ENCODE measurements at places on chromosomes 2 and 18.
A peak's percentile ranks its signal among the peaks of the same experiment; 100 is the strongest.

- DNase-seq, result peak; percentile 72
Observed at GRCh38 chr2:127085317-127085681, 21.7 kb downstream of the BIN1 start.

DNA sequence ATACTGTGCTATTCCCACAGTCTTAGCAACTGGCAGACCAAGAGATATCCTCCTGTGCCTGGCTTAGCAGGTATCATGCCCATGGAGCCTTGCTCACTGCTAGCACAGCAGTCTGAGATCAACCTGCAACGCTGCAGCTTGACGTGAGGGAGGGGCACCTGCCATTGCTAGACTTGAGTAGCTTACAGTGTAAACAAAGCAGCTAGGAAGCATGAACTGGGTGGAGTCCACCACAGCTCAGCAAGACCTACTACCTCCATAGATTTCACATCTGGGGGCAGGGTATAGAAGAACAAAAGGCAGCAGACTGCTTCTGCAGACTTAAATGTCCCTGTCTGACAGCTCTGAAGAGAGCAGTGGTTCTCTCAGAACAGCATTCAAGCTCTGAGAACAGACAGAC is 74.8 kb downstream of the AKAIN1 start:
- no peak for DNase-seq

GRCh38 chr2:177030451-177031105 is 182.0 kb upstream of the HNRNPA3 start:
- DNase-seq, result no peak

DNA sequence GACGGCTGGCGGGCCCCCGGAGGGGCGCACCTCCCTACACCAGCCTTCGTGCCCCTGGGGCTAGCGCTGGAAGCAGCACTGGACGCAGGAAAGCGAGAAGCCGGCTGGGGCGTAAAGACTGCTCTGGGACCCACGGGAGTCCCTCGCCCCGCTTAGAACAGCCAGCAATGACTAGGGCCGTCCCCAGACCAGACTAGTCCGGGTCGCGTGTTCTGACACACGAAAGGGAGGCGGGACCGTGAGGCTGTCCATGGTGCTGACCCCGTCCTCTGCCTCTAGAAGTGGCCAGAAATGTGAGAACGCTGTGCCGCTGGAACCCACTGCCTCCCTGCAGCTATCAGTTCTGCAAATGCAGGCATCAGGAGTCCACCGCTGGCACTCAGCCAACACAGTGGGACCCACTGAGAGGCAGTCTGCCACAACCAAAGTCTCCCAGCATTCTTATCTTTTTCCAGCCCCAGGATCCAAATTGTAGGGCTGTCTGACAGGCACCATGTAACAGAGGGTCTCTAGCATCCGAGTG is at the start of gene UCN:
UCN (minus strand) TSS at position 87 of the 523 bp plus-strand sequence. CDS start 550 bp downstream, outside the sequence.
- DNase-seq, result no peak

DNA sequence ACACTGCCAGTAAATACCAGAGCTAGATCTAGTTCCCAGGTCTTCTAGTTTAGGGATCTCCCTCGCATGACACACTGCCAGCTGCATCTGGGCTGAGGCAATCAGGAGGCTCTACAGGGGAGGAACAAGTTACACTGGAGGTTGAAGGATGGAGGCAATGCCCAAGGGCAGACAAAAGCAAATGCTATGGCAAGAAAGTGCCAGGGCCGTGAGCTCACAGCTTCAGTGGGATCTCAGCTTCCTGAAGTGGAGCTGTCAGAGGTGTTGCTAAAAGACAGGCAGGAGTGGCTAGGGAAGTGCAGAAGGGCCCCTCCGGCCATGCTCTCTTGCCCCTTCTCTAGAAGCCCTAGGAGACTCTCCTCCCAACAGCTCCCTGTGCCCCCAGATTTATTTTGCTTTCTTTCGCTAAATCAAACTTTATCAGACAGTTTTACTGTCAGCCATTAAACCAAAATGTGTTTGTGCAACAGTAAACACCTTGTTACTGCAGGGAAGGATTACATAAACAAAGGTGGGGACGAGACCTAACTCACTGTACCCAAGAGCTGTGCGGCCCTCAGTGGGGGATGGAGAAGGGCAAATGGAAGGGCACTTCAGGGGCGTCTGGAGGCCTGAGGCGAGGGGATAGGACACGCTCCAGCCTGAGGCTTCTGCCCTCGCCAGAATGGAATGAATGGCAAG is 39.4 kb upstream of the PKDCC start:
- peak; percentile 50 for DNase-seq

DNA sequence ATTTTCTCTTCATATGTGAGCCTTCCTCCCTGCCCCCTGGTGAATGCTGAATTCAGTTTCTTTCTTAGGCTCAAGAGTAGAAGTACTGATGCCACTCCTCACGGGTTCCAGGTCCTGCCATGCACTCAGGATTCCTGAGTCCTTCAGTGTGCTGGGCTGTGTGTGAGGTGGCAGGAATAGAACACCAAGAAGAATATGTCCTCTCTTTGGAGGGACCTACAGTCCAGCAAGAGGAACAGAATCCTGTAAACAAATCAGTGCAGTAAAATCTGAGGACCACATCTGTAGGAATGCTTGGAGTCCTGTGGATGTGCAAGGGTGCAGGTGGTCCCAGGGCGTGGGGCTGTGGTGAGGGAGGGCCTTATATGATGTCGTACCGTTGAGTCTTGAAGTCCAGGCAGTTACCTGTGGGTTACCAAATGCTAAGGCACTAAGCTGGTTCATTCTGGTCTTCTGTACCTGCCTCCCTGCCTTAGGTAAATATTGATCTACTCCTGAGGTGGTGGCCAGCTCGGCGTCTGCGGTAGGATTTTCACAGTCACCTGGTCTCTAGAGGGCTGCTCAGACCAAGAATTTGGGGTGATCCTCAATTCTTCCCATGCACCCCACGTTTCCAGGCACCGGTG is 5.5 kb downstream of the ASAP2 start:
- no peak for DNase-seq

- no peak for DNase-seq
Observed at GRCh38 chr2:120403676-120404075, 57.7 kb downstream of the INHBB start.

DNA sequence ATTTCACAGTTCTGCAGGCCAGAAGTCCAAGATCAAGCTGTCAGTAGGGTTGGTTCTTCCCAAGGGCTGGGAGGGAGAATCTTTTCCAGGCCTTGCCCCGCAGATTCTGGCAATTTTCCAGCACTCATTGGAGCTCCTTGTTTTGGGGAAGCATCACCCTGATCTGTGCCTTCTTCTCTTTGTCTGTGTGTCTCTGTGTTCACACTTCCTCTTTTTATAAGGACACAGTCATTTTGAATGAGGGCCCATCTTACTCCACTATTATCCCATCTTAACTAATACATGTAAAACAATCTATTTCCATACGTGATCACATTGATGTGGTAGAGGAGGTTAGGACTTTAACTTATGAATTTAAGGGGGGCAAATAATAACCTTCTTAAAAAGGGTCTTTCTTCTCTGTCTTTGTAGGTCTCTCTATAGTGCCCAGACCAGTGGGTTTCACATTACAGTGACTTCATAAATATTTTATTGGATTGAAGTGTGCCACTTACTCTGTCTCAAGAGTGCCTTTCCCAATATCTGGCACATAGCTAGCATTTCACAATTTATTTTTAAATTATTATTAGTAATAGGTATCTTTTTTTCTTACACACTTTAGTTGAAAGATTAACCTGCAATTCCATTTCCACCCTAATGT is 68.9 kb upstream of the CBLN2 start:
- peak; percentile 70 for DNase-seq

DNA sequence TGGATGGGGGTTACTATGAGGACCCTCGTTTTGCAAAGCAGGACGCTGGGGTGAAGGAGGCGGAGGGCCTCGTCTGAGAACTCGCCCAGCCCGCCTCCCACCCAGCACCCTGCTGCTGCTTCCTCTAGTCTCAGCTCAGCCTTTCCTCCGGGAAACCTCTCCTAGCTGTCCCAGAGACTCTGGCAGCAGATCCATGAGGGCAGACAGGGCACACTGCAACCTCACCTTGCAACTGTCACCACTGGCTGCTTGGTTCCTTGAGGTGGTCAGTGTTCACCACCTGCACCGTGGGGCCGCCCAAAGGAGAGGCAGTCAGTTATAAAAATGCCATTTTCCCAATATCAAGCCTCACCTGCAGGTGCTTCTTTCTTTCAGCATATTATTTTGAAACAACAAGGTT is 45.6 kb downstream of the PARD6G start:
- DNase-seq, result no peak

- DNase-seq, result peak; percentile 3
Observed at GRCh38 chr2:95076705-95077529, 44.7 kb downstream of the MRPS5 start.

- no peak for DNase-seq
Observed at GRCh38 chr18:71986351-71987050, 557.6 kb downstream of the CBLN2 start.

DNA sequence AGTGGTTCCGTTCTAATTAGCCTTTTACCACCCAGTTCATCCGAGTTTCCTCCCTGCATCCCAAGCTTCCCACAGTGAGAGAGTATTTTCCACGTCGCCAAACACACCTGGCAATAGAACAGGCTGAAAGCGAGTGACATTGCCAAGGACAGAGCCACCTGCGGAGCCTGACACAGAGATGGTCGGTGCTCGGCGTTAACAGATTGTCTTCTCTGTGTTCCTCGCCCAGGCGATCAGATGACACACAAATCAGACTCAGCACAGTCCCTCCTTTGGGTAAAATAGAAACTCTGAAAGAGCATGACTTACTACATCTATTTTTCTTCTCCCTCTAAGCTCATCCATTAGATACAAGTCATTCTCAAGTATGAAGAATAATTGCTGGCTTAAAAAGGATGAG is 107.7 kb downstream of the CD226 start:
- no peak for DNase-seq

- no peak for DNase-seq
Observed at GRCh38 chr2:79985145-79985544, 319.4 kb downstream of the LRRTM1 start.

DNA sequence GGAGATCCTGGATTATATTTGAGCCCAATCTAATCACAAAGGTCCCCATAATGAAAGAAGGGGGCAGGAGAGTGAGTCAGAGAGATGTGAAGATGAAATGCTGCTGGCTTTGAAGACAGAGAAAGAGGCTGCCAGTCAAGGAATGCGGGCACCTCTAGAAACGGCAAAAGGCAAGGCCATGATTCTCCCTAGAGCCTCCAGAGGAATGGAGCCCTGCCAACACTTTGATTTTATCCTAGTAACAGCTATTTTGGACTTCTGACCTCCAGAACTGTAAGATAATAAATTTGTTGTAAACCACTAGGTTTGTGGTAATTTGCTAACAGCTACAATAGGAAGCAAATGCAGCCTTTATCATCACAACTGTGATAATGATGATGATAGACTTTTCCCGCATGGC is 32.9 kb downstream of the LBH start:
- DNase-seq, result no peak

DNA sequence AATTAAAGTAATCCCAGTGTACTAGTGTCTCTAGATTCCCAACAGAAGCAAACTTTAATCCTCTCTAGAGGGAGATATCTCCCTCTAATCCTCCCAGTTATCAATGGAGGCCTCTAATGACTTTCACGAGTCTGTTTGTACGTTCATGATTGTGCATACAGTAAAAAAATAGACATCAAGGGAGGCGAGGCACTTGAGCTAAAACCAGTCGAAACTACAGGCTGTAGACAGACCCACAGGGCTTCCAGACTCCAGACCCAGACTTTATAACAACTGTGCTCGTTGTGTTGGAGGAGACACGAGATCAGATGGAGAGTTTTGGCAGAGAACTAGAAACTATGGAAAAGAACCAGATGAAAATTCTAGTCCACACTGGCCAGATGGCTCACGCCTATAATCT is 7.0 kb downstream of the DGKD start:
- DNase-seq, result no peak

GRCh38 chr2:188701836-188702235 is 272.3 kb upstream of the COL3A1 start:
- no peak for DNase-seq

GRCh38 chr18:58603375-58604067 is 25.4 kb downstream of the ALPK2 start:
- no peak for DNase-seq

GRCh38 chr2:144455987-144456386 is 63.9 kb downstream of the ZEB2 start:
- no peak for DNase-seq

GRCh38 chr2:1972422-1972821 is 228.1 kb upstream of the PXDN start:
- no peak for DNase-seq

- DNase-seq, result no peak
Observed at GRCh38 chr2:169512525-169512924, 3.0 kb downstream of the KLHL41 start.

DNA sequence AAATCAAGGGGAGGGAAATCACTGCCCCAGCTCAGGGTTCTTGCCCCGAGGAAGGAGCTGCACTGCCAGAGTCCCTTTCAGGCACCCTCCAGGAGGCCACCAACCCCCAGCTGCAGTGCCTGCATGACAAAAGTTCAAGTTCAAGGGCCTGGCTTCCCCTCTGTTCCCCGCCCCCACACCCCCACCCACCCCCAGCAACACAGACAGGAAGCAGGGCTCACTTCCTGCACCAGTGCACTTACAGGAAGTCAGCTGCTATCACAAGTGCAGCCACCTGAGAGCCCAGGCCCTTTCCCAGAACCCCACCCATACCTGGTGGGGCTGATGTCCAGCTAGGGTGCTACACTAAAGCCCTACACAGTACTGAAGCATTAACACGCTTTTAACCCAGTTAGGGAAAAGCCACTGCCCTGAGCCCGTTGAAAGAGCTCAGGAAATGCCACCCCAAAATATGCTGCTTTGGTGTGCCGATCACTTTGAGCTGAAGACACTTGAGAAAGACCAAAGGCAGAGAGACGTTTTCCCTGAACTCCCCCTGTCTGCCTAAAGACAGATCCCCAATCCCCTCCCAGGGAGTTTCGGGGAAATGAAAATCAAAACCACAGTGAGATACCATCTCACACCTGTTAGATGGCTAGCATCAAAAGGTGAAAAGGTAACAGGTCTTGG is 109.9 kb upstream of the CAB39 start:
- DNase-seq, result peak; percentile 24

GRCh38 chr2:130300258-130300969 is 42.3 kb upstream of the IMP4 start:
- no peak for DNase-seq

DNA sequence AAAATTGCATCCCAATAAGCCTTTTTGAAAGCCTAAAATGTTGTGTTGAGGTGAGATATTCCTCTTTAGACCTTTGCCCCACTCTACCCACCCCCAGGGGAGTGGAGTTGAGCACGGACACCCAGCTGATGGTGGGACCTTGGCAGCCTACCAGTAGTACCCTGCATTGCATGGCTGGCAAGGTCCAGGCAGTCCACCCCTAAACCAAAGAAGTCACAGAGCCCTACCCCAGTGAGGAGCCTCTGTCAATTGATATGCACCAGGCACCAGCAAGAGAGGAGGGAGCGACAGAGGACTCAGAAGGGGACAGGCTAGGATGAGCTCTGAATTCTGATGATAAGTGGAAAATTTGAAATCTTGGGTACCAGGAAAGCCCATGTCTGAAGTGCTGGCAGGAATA is 38.6 kb downstream of the MARCO start:
- no peak for DNase-seq

DNA sequence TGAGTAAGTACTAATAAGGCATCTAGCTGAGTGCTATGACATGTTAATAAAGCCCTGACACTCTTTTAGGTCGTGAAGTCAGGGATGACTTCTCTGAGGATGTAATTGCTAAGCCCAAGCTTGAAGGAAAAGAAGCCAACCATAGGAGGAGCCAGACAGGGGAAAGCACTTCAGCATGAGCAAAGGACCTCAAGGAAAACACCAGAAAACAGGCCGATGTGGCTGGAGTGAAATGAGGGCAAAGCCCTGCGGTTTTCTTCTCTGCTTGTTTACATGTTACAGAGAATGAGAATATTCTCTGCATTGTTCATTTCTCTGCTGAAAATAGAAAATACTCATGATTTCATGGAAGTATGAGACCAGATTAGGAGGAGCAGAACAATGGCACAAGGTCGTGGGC is 112.5 kb upstream of the ARHGAP28 start:
- no peak for DNase-seq
